Activated CD4-positive, alpha-beta T cell treated with anti-CD3 and anti-CD28 coated beads for 36 hours (primary cell): ENCODE measurements at places on chromosomes 1 and 21. TPM values are rescaled to one million over a fixed set of nuclear protein-coding genes. Genes with fewer than 3 reads are reported as not detected.
A peak's percentile ranks its signal among the peaks of the same experiment; 100 is the strongest.

S100A7A gene
- total RNA-seq: not detected

UQCRH gene
- 258 TPM for total RNA-seq

FLG2 gene
- not detected for total RNA-seq

S100A2 gene
- 3.3 TPM for total RNA-seq

DNA sequence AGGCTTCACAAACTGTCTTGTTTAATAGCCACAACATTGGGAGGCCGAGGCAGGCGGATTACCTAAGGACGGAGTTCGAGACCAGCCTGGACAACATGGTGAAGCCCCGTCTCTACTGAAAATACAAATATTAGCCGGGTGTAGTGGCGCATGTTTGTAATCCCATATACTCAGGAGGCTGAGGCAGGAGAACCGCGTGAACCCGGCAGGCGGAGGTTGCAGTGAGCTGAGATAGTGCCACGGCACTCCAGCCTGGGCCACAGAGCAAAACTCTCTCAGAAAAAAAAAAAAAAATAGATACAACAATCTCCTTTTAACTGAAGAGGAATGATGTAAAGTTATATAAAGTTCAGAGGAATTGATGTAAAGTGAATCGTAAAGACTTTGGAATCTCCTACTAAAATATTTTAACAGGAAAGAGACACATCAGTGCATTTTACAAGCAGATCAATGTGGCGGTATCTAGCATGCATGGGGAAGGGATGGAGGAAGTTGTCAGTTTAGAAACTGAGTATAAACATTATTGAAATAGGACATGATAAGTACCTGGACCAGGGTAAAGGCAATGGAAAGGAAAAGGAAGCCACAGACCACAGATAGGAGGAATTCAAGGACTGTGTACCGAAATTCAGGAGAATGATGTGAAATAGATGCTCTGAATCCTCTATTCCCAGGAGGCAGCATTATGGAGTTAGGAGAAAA lies 41.5 kb downstream of the PTPRC start:
- DNase-seq: peak; percentile 50

DNA sequence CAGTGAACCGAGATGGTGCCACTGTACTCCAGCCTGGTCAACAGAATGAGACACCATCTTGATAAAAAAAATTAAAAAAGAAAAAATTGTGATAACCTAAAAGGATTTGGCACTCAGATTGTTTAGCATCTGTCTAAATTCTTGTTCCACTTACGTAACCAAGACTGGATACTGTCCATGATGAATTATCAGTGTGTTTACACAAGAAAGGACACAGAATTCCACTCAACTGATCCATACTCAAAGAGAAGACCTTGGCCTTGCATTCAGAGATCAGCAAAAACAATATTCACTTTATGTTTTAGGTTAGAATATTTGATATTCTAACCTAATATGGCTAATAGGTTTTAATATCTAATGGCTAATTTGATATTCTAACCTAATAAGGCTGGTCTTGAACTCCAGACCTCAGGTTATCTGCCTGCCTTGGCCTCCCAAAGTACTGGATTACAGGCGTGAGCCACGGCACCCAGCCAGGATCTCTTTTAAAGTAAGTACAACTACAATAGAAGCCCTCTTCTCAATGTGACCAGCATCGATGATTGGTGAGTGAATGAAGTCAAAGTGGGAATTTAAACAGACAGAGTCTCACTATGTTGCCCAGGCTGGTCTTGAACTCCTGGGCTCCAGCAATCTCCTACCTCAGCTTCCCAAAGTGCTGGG lies 43.1 kb upstream of the COX20 start:
- DNase-seq: no peak

DNA sequence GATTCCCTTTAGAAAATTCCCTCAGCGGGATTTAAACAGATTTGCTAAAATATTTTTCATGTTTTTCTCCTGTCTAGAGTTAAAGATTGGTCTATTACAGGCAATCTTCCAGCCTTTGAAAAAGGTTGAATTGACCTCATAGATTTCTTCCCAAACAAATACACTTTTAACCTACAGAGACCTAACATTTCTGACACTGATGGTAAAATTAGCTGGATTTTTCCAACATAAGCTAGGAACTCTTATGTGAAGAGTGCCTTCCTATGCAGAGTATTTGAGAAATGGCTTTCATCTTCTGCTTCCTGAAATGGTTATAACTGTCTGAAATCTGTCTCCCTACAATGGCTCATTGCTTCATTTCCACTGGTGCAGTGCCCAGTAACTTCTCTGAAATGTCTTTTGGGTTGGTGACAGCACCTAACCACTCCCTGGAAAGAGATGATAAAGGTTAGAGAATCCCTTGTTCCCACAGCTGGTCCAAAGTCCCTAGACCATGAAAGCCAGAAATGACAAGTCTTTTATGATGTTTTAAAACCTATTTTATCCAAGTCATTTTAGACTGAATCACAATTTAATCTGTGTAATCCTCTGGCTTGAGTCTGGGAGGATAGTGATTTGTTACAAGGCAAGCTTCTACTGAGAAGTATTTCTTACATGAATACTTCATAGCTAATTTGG lies 269.4 kb downstream of the BACH1 start:
- no peak for DNase-seq

DNA sequence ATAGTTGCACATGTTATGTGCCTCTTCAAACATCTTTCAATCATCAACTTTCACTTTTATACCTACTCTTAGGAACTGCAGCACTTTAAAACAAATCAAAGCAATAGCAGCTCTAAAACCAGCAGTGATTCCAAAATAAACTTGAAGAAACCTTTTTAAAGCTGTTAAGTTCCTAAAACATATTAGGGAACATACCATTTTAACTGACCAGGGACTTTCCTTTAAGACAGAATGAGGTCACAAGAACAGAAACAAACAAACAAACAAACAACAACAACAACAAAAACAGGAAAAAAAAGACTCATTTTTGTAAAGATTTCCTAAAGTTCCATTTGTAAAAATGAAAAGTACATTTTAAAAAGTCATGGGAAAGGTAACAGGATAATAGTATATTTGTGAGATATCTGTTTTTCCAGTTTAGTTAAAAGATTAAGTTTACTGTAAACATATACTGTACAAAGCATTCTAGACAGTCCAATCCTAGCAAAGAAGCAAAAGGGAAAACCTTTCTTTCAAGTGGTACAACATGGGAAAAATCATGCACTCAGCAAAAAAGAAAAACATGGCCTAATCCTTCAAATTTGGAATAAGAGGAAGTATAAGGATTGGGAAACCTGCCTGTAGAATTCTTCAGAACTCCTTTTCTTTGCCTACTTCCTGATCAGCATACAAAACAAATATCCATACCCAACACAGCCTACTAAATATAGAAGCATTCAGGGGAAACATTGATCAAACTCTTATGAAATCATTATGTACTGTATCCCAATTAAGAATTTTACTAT lies 45.5 kb downstream of the EPS15 start:
- DNase-seq: no peak

GRCh38 chr1:180675586-180675985 lies 43.8 kb downstream of the XPR1 start:
- DNase-seq: no peak

DNA sequence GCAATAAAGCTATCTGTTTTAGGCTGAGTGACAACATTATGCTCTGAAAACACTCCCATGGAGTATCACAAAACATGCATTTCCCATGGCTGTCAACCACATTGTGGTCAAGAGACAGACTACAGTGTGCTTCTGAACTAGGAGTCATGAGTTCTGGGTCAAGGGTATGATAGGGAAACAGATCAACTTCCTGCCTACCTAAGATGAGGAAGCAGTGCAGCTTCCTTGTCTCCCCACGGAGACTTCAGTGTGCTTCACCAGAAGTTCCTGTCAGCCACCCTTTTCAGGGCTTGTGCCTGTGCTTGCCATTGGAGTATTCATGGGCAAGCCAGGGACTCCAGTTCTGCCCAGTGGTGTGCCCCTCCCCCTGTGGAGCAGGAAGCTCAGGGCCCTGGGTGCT lies 19.9 kb downstream of the LCE3E start:
- DNase-seq: no peak

GRCh38 chr1:39872698-39873097 lies 10.6 kb downstream of the TRIT1 start:
- DNase-seq: no peak

DNA sequence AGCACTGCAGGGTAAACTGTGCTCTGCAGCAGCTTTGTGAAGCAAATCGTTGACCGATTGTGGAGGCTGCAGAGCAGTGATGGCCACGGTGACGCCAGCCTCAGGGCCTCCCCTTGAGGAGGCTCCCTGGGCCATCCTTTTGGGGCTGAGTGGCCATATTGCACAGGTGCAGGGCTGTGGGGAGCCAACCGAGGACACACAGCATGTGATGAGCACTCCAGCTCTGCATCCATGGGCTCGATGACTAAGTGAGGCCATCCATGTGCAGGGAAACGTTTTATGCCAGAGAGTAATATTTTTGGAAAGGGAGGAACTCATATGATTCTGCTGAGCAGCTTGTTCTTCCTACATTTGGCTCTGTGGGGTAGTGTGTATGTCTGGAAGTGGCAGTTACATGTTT lies 24.6 kb downstream of the KCNK1 start:
- DNase-seq: no peak

GRCh38 chr1:113394043-113394862 lies 3.9 kb downstream of the MAGI3 start:
- no peak for DNase-seq

- no peak for DNase-seq
Observed at GRCh38 chr1:236353813-236354212, 40.3 kb upstream of the EDARADD start.

DNA sequence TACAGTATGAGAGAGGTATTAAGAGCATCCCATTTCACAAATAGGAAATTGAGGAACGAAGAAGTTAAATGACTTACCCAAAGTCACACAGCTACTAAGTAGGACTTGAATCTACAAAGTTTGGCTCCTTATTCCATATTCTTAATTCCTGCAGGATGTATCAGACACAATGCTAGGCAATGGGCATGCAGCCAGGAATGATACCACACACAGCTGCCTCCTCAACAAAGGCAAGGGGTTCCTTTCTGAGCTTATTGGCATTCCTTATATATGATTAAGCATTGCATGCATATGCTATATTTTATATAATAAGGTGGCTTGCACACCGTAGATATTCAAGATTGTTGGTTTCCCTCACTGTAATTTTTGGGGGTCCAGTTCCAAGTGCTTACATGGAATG lies 34.2 kb upstream of the JUN start:
- DNase-seq: no peak

GRCh38 chr1:164599272-164599671 lies 40.3 kb downstream of the PBX1 start:
- DNase-seq: no peak

DNA sequence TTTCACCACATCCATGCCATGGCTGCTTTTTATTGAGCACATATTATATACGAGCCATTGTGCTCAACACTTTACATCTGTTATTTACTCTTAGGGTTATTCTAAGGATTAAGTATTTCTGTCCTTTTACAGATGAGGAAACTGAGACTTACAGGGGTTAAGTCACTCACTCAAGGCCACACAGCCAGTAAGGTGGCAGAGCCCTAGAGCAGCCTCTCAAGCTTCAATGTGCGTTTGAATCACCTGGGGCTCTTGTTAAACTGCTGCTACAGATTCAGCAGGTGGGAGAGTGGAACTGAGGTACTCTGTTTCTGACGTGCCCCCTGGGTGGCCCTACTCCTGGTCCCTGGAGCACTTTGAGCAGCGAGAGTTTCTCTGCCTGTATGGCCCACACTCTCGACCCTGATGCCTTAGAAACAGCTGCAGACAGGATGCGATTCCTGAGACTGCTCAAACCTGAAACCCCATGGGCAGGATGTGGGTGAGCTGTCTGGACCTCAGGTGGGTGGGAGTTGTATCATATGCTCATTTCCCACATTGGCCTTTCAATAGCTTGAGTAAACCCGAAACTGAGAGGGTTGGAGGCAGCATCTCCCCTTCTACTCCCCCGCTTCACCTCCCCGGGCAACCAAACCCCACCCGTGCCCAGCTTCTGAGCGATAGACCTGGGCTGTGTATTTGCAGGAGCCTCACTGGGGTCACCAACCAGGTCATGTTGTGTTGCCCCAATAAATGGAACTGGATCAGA lies 59.3 kb downstream of the MAN1C1 start:
- peak; percentile 94 for DNase-seq

DNA sequence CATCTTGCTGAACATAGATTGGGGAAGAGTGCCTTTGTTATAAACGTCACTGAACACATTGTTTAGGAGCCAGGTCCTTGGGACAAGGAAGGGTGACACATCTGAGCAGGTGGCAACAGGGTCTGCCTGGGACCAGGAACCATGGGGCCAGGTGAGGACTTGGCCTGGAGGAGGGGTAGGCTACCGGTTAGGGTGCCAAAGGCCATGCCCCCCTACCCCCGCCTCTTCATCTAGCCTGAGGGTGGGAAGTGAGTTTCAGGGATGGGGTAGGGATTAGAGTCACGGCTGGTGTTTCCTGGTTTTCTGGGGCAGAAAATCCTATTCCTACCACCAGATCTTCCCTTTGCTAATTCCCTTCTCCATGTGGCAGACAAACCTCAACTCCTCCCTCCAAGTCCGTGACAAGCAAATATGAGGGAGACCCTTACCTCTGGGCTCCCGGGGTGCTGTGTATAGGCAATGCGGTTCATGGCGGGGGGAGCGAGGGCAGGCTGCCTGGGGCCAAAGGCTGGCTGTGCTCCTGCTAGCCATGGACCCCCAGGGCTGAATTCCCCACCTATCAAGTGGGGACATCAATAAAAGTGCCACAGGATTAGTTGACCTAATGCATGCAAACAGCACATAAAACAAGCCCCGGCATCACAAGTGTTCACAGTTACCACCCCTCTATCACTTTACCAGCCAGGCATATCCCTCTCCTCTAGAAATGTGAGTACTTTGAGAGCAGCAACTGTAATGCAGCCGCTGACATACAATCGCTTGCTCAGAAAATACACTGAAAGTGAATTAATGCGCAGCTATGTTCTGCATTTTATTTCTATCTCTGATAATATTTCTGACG lies 14.5 kb downstream of the CD247 start:
- no peak for DNase-seq

GRCh38 chr1:60922304-60922703 lies 160.1 kb upstream of the NFIA start:
- DNase-seq: no peak

DNA sequence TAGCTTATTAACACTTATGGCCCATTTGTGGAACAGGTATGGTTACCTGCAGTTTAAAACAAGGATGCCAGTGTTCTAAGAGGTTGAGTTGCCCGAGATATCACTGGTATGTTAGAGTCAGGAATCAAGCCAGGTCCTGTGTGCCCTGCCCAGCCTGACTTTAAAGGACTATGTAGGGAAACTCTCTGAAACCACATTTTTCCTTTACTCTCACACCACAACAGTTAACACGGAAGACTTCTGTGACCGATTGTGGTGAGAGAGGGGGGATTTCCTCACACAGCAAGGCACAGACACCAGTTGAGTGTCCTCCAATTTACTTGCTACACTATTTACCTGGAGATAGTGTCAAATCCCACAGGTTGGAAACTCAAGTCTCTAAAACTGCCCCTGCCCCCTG lies 47.8 kb downstream of the UCK2 start:
- DNase-seq: no peak

- no peak for DNase-seq
Observed at GRCh38 chr1:190373705-190374336, 103.8 kb downstream of the BRINP3 start.
